ENCODE measurements at places on chromosomes 3 and 15.

DNA sequence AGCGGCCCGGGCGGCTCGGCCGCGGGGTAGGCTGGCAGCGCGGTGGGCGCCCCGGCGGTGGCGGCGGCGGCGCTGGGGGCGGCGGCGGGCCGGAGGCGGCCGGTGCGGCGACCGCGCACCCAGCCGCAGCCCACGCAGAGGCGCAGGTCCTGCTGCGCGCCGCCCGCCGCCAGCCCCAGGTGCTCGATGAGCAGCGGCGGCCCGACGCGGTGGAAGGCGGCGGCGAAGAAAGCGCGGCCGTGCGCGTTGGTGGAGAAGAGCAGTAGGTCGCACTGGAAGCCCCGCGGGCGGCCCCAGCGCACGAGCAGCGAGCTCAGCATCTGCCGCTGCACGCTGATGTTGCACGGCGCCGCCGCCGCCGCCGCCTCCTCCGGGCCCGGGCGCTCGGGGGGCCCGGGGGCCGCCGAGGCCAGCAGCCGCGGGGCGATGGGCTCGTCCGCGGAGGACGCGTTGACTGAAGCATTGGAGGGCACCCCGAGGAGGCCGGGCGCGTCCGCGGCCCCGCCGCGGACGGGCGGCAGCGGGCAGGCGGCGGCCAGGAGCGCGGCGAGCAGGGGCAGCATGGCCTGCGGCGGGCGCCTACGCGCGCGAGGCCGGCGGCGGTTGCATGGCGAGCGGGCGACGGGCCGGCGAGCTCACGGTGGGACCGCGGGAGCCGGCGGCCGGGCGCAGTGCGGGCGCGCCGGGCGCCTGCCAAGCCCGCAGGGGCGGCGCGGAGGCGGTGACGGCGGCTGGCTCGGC, 452 bp downstream of the TMEM158 start:
- DNase-seq, result no peak

- no peak for DNase-seq
Measured at GRCh38 chr3:157087373-157087772, 72.6 kb downstream of the CCNL1 start.

- DNase-seq, result peak; percentile 37
Measured at GRCh38 chr3:148641722-148642121, 56.0 kb upstream of the AGTR1 start.

GRCh38 chr15:29101491-29101890, 168.1 kb downstream of the NSMCE3 start:
- DNase-seq, result no peak

- DNase-seq, result no peak
Measured at GRCh38 chr15:84844964-84845363, 27.8 kb downstream of the ALPK3 start.

DNA sequence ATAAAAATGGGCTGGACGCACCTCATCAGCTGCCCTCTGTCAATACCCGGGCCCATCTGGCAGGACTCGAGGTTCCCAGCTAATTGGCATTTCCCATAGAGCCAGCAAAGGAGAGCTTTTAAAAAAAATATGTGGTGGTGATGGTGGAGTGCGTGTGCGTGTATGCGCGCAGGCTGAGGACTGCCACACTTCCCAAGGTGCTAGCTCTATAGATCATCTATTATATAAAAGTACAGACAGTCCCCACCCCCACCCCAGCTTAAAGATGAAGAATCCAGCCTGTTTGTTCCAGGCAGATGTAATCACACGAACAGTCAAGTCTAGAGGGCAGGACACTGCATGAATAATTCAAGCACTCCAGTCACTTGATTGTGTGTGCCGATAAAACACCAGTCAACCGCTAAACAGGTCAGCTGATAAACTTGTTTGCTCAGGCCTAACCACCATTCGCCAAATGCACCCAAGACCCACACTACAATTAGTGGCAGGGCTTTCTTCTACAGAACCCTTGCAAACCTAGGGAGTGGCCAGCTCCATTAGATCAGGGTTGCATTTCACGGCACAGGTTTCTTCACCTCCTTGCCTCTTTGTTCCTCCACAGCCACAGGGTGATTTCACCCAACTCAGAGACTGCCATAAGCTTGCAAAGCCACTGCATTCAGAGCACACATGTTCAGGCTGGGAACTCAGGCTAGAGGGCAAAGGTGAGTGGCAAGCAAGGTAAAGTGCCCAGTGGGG, 5.8 kb downstream of the TLE3 start:
- DNase-seq, result no peak

DNA sequence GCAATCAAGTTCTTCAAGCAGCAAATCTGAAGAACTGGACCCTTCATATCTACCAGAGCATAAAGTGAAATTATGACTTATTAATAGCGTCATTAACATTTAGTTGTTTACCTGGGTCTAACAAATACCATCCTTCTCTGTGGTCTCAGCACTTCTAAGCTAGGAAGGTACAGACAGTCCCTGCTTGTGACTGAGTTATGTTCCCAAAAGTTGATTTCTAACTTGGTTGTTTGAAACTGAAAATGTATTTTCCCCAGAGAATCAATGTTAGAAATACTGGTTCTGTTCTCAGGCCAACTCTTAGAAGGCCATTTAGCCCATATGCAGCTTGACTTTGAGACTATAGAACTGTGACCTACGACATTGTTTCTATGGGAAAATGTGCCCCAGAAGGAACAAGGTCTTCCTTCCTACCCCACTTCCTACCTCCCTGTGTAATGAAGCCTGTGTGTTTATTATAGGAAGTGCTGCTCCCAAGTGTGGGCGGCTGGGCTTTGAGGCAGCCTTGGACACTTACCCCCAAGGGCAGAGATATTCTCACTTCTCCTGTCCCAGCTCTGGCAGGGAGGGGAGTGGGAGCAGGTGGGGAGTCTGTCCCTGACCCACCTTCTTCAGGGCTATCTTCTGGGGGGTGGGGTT, 12.2 kb upstream of the MAPK6 start:
- peak; percentile 53 for DNase-seq

DNA sequence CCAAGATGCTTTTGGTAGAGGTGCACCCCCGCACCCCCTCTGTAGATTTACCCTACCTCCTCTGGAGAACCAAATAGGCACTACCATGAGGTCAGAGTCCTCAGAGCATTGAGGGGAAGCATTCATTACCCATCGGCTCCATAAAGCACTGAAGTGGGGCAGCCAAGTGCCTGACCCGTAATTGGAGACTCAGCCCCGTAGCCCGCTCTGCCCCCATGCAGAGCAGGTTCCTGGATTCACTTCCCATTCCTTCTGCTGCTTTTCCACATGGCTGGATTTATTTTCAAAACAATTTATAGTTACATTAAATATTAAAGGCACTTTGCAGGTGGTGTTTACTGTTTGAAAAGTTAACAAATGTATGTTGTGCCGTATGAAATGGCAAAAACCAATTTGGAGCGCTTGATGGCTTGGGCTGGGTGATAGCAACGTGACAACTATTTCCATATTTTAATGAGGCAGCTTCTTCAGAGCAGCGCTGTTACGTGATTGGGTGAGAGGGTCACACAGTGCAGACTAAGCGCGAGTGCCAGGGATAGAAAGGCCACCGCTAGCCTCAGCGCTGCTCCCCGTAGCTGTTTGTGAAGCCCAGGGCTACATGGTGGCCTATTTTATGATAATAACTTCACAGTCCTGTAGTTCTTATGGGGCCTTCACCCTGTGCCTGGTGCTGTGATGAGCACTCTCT, 373.8 kb upstream of the PROK2 start:
- DNase-seq, result no peak

- no peak for DNase-seq
Measured at GRCh38 chr3:156207802-156208685, 87.7 kb downstream of the KCNAB1 start.

DNA sequence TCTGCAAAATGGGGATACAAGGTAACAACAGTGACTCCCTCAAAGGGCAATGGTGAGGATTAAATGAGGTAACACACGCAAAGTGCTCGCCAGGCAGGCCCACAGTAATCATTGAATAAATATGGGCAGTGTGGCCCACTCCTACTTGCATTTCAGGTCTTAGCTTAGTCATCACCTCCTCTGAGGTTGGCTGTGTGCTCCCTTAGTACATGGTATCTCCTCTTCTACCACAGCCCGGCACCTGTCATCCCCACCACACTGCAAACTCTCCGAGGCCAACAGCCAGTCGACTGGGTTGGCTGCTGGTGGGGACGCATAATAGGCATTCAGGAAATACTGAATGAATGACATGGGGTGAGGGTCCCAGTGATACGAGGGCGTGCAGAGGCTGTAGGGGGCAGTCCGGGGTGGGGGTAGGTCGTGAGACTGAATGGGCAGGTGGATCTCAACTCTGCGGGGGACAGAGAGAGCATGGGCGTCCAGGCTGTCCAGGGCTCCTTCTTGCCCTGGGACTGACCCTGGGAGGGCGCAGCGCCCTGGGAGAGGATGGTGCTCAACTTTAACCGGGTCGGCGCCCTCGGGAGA, 375 bp upstream of the MYZAP start:
- no peak for DNase-seq

DNA sequence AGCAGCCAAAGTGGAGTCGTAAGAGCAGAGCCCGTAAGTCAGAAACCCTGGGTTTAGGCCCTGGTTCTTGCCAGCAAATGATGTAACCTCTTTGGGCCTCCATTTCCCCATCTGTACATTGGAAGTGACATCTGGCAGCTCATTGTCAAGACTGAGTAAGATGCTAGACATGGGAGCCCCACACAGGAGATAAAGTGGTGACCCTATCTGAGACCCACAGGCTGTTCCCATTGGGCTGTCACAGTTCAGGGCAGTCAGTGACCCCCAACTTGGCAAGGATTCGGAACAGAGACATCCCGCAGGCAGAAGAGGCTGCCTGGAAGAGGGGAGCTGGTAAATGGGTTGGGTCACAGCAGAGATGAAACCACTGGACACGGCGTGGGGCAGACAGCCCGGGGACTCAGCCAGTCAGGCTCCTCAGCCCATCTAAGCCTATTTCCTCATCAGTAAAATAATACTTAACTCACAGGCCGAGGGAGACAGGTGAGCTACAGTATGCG, 1.8 kb downstream of the CLN6 start:
- DNase-seq, result no peak

DNA sequence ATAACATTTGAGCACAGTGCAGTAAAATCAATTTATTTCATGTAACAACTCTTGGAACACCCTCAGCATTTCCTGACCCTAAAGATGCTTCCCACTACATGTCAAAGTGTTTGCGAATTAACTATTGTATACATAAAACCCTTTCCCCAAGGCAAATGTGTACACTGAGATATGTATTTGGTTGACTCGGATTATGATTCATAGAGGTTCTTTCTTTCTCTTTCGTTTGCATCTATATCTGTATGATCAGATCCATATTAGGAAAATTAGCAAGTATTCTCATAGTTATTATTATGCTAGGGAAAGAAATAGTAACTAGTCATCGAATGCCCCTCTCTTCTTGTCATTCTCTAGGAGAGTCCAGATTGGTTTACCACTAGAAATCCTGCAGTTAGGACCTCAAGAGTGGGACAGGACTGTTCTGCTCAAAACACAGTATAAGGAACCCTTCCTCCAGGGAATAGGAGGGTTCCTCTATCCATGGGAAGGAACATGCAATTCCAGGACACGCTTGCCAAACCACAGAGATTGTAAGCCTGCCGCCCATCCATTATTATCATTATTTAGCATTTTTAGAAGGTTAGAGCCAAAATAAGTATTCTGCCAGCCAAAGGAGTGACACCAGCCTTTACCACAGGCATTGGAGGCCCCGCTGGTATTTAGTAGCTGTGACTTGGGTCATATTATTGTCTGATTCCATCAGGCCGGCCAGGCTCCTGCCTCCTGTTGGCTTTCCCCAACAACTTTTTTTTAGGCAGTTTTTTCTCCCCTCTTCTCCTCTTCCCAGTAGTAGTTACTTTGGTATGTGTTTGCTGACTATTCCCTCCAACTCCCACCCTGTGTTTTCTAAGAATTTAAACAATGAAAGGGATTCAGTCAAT, 100.7 kb downstream of the GALK2 start:
- no peak for DNase-seq

GRCh38 chr15:61188168-61188567, 40.9 kb downstream of the RORA start:
- DNase-seq, result no peak

- no peak for DNase-seq
Measured at GRCh38 chr15:26866298-26867199, at the start of gene GABRA5. Gene GABRA5 (plus strand): TSS chr15:26867062. CDS start chr15:26869249, 2,187 bp downstream.

DNA sequence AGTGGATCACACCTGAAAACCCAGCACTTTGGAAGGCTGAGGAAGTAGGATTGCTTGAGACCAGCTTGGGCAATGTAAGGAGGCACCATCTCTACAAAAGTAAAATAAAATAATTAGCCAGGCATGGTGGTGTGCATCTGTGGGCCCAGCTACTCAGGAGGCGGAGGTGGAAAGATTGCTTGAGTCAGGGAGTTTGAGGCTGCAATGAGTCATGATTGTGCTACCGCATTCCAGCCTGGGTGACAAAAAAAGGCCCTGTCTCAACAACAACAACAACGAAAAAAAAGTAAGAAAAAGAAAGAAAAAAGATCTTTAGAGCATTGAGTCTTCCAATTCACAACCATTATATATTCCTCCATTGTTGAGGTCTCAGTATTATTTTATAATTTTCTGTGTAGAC, 192.4 kb upstream of the DPH6 start:
- DNase-seq, result no peak

- DNase-seq, result no peak
Measured at GRCh38 chr15:98760975-98761374, 112.6 kb downstream of the IGF1R start.
